ENCODE measurements at places on chromosomes 5 and 9.
A peak's percentile ranks its signal among the peaks of the same experiment; 100 is the strongest.

DNA sequence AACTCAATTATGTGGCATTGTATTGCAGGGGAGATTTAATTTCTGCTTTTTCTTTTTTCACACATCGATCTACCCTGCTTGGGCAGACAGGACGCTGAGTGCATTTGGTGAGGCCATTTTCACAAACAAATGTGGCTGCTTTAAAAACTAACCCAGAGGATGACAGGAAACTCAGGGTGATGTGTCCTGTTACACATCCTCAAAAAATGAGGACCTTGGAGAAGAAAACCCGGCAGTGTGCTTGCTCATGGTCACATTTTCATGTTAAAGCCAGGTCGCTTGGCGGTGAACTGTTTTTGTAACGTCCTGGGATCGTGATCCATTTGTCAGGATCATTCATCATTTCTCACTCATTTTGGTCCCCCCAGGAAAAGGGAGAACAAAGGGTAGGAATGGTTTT, 478.3 kb upstream of the ADAMTS16 start:
- DNase-seq, result no peak

DNA sequence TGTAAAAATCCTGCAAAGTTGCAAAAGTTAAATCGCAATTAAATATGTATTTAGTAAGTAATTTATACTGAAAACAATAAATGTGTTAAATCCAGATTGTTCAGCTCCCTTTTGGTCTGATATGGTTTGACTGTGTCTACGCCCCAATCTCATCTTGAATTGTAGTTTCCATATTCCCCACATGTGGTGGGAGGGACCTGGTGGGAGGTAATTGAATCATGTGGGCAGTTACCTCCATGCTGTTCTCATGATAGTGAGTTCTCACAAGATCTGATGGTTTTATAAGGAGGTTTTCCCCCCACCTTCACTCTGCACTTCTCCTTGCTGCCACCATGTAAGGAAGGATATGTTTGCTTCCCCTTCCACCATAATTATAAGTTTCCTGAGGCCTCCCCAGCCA, 140.0 kb downstream of the CDH6 start:
- no peak for DNase-seq

DNA sequence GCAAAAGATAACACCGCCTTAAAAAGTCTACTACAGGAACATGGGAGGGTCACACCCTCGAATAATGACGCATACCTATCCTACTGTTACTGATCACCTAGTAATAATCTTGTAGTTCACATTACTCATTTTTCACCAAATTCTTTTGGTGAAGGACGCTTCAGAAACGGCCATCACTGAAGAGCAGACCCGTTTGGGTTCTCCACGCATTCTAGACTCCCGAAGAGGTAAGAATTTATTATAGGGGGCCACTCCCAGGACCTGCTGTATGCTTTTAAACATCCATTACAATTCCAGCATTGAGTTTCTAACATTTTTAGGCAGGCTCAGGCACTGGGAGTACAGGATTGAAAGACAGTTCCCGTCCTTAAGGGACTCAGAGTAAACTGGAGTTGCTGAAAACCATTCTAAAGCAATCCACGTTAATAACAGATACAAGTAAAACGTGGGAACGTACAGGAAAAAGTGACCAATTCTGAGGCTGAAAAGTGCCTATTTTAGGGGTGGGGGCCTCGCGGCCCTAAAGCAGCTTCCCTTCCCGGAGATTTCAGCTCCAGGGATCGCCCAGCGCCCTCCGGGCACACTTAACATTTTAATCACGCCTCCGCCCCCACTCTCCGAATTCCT, at the start of gene FER:
FER (plus strand) TSS at position 124 of the 627 bp plus-strand sequence. CDS start 50,286 bp downstream, outside the sequence.
- DNase-seq, result no peak

- DNase-seq, result no peak
Measured at GRCh38 chr5:57085306-57086081, 88.4 kb upstream of the GPBP1 start.

GRCh38 chr5:54807421-54807820, 178.0 kb downstream of the ESM1 start:
- DNase-seq, result no peak

DNA sequence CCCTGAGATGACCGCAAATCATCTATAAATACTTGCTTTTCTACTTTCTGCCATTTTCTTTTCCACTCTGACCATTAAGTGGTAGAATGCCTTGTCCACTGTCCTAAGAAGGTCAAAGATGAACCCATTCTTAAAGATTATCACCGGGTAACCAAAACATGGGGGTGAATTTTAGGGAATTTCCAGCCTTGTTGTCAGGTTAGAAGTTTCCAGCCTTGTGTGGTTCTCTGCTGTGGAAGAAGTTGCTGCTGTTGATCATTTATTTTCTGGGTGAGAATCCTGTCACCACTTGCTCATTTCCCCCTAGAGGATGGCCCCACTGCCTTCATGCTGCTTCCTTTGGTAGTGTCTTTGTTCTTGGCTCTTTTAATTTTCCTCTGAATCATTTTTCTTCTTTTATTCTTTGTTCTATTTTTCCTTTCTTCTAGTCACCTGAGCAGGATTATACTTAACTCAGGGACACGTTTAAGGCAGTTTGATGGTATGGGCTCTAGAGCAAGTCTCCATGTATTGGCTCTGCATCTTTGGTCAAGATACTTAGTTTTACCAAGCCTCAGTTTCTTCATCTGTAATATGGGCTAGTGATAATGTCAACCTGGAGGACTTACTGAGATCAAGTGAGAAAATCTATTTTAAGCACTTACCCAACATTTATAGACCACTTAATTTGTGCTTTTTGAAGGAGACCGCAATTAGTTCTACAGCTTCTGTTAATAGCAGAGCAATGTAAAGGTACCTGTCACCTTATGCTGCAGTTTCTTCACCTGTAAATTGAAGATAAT, 266.2 kb downstream of the ARHGAP26 start:
- DNase-seq, result no peak

DNA sequence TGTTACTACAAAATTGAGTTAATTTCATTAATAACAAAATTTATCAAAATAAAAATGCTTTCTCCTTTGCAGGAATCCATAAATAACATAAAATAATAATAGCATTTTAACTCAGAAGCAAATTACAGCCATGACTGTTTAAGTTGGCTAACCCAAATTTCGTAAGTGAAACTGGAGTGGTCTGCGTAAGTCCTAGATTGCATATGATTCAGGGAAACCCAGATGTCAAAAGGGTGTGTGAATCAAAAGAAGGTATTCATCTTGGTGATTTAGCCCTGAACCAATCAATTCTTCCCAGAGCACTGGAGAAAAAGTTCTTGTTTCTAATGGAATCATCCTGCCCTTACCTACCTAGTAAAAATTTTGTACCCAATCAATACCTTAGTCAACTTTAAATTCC, 547.6 kb downstream of the RAB3C start:
- no peak for DNase-seq

GRCh38 chr5:120808606-120809005, 344.5 kb downstream of the PRR16 start:
- DNase-seq, result no peak

- DNase-seq, result peak; percentile 76
Measured at GRCh38 chr9:92607773-92608172, 62.2 kb downstream of the IPPK start.

DNA sequence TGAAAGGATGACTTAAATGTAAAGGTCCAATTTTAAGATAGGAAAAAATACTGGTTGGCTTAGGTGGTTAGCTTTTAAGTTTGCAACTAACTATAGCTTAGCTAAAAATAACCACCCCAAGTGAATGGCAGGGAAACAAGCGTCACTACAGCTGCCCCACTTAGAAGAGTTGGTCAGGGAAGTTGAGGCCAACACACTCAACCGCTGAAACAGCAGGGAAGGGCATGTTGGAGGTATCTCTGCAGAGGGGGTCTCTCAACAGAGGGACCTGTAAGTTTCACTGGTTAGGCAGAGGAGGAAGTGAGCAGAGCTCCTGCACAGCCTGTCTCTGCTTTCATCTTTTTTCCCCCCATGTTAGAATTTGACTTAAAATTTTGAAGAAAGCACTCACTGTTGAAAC, 75.3 kb downstream of the LHFPL2 start:
- no peak for DNase-seq

- DNase-seq, result no peak
Measured at GRCh38 chr5:23977997-23978396, 470.6 kb downstream of the PRDM9 start.

- no peak for DNase-seq
Measured at GRCh38 chr9:133956520-133957076, 35.5 kb downstream of the VAV2 start.

DNA sequence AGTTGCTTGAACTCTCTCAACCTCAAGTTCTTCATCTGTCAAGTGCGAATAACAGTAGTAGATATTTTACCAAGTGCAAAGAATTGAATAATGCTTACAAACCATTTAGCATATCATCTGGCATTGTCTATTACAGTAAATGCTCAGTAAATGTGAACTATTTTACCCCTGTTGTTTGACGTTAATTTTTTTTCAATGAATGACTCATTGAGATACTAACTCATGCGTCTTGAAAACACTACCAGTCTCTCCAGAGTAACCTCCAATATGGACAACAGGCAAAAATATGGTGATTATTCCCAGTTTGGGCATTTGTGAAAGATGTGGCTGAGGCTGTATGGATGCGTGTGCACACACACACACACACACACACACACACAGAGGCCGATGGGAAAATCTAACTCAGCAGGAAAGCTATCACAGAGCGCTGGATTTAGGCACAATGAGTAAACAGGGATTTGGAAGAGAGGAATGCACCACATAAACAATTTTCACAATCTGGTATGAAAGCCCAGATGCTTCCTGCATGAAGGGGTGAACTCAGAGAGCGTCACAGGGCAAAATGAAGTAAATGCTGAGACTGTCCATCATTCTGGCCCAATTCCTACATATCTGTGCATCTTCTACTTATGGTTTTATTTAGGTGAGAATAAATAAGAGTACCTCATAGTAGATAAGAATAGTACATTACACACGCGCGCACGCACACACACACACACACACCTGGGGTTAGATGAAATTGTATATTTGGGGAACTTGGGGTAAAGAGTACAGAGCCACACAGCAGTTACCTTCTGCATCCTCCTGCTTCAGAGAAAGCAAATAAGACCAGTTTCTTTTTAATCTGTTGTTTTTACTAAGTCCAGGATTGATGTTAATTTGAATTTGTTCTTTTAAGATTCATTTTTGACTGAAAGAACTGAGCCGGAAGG, 128.7 kb downstream of the PALM2AKAP2 start:
- no peak for DNase-seq

DNA sequence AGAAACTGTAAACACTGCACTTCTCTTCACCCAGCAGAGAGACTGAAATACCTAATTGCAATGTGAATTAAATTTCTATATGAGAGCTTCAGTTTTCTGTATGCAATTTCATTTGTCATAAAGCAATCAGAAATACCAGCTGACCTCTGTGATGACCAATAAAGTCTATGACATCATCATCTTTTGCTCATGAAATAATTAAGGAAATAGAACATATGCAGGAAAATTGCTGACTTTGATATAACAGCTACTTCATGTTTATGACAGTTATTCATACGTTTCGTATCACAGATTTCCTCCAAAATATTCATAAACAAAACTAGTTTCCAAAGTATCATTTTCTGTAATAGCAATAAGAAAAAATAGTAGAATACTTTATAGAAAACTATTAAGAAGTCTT, 652.3 kb downstream of the SLCO4C1 start:
- DNase-seq, result no peak

DNA sequence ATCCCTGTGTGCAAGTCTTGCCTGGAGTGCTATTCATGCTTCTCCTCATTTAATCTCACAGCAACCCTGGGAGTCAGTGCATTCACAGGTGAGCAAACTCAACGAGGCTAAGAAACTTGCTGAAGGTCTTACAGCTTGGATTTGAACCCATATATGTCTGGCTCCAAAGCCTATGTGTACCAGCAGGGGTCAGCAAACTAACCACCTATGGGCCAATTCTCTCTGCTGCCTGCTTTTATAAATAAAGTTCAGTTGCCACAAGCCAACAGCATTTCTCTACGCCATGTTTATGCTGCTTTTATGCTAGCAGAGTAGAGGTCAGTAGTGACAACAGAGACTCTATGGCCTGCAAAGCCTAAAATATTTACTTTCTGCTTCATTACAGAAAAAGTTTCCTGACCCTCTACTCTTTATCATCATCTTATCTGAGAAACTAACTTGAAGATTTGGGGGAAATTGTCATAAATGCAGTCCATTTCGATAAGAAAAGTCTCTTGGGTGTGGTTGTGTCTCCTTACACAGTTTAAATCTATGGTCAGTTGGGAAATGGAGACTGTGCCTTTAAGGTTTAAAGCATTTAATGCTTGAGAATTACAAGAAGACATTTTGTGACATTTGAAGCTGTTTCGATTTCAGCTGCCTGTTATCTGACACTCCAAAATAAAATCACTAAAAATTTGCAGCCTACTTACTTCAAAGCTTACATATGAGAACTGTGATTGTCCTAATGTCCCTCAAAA, 137.7 kb downstream of the PRELID2 start:
- no peak for DNase-seq

DNA sequence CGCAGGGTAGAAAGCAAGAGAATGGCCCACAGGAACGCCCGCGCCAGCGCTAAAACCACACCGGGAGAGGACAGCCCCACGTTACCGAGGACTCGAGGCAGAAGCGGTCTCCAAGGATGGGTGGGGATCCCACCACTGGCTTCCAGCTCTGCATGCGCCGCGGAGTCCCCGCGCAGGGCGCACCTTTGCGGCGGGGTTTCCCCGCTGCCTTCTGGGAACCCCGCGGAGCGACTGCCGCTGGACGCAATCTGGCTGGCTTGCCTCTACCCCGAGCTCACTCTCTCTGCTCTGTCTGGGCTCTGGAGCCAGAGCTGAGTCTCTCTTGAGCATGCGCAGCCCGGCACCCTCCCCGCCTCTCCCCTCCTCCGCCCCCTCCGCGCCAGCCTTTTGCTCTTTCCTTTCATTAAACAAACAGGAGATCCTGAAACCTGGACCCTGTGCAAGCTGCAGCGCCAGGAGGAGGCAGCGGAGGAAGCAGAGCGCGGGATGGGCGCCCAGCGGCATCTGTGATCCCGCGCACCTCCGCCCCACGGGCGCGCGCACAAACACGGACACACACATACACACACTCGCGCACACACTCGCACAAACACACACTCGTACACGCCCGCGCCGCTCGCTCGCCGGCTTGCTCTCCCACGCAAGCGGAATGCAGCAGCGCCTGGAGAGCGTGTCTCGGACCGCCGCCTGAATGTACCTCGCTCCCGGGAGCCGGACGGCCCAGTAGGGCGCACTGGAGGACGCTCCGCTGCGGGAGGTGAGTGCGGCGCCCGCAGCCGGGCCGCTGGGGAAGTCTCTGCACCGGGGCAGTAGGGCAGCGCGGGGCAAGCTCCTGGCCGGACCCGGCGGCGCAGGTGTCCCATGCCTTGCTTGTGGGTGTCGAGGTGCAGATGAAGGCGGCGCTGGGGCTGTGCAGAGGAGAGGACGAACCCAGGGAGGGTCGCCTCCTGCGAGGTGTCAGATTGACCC, at the start of gene PLPPR1:
PLPPR1 (plus strand) TSS at position 382 of the 969 bp plus-strand sequence.
- DNase-seq, result no peak

GRCh38 chr5:39518516-39518915, 93.7 kb upstream of the DAB2 start:
- DNase-seq, result no peak

DNA sequence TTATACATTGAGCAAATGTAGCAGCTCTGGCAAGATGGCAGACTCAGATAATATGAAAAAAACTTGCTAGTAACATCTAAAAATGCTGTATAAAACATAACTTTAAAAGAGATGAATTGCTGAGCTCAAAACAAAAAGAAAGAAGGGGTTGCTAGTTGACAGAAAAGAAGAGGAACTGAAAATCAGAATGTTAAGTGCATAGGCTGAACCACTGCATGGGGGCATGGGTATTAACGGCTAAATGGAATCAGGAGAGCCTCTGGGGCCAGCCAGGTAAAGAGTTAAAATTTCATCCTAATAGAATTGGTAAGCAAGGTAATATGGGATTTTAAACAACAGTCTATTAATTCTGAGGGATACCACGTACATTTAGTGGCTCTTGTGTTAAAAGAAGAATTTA, 146.8 kb downstream of the SMC2 start:
- no peak for DNase-seq
